ENCODE measurements at places on chromosomes 4 and X.

- DNase-seq: no peak
Measured at GRCh38 chr4:77493120-77493752, 112.4 kb upstream of the CXCL13 start.

GRCh38 chrX:50978920-50979682 is 68.6 kb downstream of the BMP15 start:
- DNase-seq: no peak

- DNase-seq: no peak
Measured at GRCh38 chr4:47654972-47655693, 170.1 kb downstream of the ATP10D start.

GRCh38 chrX:70022616-70023015 is 27.1 kb downstream of the AWAT2 start:
- no peak for DNase-seq

GRCh38 chrX:19214311-19214710 is 92.0 kb upstream of the ADGRG2 start:
- no peak for DNase-seq

- DNase-seq: no peak
Measured at GRCh38 chr4:6884341-6884870, 25.2 kb upstream of the TBC1D14 start.

Measured in T-helper 17 cell (primary cell).